Forelimb muscle (tissue), 1 donor: ENCODE measurements at places on chromosomes 12 and 14. TPM values are rescaled to one million over a fixed set of nuclear protein-coding genes. Genes with fewer than 3 reads are reported as not detected.
A peak's percentile ranks its signal among the peaks of the same experiment; 100 is the strongest.

- DNase-seq = no peak
These were observed 76.1 kb downstream of the EPS8 start for GRCh38 chr12:15712823-15713660.

- DNase-seq = no peak
These were observed 1.8 kb downstream of the GLI1 start for GRCh38 chr12:57461276-57461916.

DNA sequence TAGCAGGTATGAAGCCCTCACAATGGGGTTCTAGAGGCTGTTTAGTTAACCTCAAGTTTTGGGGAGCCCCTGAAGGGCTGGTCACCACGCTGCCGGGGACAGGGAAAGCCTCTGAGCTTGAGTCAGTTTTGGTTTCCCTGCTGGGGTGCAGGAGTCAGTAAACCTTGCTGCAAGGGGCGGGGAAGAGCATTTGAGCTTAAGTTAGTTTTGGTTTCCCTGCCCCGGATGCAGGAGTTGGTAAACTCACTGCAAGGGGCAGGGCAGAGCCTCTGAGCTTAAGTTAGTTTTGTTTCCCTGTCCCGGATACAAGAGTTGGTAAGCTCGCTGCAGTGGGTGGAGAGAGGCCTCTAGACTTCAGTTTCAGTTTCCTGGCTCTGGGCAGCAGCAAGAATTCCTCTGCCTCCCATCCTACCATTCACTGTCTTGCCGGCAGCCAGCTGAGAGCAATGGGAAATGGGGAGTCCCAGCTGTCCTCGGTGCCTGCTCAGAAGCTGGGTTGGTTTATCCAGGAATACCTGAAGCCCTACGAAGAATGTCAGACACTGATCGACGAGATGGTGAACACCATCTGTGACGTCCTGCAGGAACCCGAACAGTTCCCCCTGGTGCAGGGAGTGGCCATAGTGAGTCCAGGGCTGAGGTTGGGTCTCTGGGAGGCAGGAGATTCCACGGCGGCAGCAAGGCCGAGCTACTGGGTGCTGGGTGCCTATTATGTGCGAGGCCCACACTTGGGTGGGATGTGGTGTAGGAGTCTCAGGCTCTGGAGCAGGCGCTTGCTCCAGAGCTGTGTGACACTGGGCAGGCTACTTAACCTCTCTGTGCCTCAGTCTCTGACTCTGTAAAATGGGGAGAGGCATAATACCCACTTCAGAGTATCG, at the start of gene OAS2:
TSS of gene OAS2 (plus strand) at position 357 of the 878 bp plus-strand sequence. CDS start at position 447, 90 bp downstream.
- DNase-seq = peak; percentile 9

GRCh38 chr12:100293017-100293416, 26.0 kb downstream of the SCYL2 start:
- no peak for DNase-seq

- DNase-seq = no peak
These were observed 33.4 kb upstream of the CIPC start for GRCh38 chr14:77064521-77065178.

DNA sequence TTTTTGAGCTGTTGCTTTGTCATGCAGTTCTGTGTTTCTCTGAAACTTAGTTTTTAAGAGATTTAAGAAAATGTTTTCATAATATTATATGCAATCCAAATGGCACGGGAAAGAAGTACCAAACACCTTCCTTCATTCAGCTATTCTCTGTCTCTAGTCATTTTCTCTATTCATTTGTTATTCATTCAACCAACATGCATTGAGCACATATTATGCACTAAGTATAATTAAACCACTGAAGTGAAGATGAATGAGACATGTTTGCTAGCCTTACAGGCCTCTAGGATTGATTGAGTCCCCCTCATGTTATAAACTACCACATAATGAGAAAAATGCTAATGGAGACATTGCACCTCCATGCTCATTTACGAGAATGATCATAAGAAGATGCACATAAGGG, 45.7 kb upstream of the CCDC91 start:
- DNase-seq = no peak

DNA sequence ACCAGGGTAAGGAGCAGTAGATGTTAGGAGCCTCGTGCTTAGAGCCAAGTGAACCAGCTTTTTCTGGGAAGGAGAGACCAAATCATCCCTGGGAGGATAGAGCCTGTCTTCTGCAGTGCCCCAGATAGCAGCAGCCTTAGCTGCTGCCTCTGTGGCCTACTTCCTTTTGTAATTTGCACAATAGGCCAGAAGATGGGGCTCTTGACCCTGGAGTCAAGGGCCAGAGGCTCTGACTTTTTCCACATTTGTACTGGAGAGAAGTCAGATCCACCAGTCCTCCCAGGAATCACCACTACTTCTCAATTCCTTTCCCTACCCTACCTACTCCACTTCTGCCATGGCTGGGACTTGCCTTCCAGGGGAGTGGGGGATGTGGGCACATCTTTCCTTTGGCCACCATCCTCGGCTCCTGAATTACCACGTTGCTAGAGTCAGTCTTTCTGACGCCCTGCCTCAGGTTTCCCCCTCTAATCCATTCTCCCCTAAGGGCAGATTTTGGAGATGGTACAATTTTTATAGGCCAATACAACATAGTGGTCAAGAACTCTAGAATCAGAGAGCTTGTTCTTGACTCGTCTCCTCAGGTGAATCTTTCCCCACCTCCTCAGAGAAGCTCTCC, 3.3 kb upstream of the SLC4A8 start:
- DNase-seq = peak; percentile 49

DNA sequence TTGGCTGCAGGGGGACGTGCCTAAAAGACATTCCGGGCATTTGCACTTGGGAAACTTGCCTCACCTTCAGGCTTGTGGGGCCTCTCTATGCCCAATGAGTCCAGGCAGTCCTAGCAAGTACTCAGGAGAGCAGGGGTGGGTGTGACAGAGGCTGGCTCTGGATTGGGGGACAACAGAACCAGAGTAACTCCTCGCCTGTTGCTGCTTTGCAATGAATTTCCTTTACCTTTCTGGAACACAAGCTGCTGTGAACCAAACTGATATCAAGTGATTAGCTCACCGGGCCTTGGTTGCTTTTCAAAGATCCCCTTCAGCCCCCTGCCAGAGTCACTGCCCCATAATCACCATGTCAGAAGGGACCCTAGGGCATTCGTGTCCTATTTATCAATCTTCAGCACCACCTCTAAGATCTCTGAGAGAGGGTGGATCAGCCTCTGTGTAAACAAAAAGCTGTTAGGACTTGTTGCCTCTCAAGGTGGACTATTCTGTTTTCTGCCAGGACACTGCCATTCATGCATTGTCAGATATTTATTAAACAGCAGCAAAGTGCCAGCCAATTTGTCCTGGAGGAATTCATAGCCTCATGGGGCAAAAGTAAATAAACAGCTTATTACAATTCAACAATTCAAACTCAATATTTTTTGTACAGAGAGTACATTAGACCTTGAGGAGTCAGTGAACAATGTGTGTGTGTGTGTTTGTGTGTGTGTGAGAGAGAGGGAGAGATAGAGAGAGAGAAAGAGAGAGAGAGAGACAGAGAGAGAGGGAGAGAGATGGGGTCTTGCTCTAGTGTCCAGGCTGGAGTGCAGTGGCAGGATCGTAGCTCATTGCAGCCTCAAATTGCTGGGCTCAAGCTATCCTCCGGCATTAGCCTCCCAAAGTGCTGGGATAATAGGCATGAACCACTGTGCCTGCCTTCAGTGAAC, 11.3 kb downstream of the NFATC4 start:
- DNase-seq = no peak

DNA sequence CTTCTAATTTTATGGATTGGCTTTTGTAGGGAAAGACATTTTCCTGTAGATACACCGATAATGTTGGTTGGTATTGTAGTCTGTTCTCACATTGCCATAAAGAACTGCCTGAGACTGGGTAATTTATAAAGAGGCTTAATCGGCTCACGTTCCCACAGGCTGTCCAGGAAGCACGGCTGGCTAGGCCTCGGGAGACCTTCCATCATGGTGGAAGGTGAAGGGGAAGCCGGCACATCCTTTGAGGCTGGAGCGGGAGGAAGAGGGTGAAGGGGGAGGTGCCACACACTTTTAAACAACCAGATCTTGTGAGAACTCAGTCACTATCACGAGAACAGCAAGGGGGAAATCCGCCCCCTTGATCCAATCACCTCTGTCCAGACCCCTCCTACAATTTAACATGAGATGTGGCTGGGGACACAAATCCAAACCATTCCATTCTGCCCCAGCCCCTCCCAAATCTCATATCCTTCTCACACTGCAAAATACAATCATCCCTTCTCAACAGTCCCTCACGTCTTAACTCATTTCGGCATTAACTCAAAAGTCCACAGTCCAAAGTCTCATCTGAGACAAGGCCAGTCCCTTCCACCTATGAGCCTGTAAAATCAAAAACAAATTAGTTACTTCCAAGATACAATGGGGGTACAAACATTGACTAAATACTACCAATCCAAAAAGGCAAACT, 66.7 kb upstream of the EIF5 start:
- DNase-seq = no peak

DNA sequence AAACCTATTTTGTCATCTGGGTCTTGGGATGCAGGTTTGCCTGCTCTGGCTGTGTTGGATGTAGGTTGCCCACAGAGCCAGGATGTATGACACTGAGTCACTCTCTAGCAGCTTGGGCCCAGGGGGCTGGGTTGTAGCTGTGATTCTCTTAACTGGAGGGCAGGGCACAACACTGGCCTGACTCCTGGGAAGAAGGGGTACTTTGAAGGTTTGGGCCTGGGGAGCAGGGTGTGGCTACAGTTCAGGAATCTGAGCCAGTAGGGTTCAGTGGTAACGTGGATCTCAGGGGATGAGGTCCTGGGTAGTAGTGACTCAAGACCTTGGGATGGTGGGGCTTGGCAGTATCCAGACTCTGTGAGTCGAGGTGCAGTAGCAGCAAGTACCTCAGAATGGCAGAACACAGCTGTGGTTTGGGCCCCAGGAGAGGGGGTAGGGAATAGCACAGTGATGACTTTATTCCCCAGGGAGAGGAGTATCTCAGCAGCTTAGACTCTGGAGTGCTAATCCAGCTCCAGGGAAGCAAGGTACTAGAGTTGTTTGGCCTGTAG, 25.7 kb downstream of the TBC1D15 start:
- no peak for DNase-seq

DNA sequence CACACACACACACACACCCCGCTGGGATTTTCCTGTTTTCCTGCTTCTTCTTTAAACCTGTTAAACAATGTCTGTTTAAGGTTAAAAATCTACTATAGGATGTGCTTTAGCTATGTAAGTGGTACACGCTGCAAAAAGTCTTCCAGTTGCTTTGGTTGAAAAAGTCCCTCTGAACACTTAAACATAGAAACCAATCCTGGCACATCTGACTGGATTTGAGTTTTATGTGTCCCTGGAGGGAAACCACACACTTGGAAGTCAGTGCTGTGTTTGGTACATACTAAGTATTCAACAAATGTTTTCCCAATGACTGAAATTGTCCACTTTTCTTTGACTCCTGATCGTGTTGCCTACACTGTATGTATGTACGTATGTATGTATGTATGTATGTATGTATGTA, 22.0 kb downstream of the CFL2 start:
- DNase-seq = no peak

- no peak for DNase-seq
These were observed 10.6 kb upstream of the CLEC12A start for GRCh38 chr12:9960590-9960989.

GRCh38 chr12:122148657-122149056, 25.4 kb downstream of the IL31 start:
- no peak for DNase-seq

DNA sequence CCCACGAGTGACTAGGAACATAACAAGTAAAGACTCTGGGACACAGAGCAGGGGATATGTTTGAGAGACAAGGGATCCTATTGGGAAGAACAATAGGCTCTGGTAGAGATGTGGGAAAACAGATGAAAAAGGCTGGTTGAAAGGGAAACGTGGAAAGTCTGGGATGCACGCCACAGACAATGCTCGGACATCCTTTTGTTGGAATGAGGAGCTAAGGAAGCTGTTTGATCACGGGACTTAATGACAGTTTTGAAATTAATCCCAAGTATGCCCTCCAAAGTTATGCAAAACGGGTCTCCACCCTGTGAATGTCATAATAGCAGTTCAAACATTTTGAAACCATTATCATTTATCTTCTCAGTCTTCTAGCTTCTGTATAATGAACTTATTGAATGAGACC, 31.7 kb upstream of the ANO2 start:
- DNase-seq = no peak

RFX4 gene
- 0.15 TPM for polyA plus RNA-seq

HSPB8 gene
- polyA plus RNA-seq = 269 TPM

KLHDC1 gene
- polyA plus RNA-seq = 5.1 TPM

TOMM20L gene
- 0.43 TPM for polyA plus RNA-seq

SIRT4 gene
- polyA plus RNA-seq = 4.9 TPM

TMEM132D gene
- 0.52 TPM for polyA plus RNA-seq

PPFIA2 gene
- polyA plus RNA-seq = 1.8 TPM

KRT7 gene
- 0.86 TPM for polyA plus RNA-seq

SINHCAF gene
- 30.7 TPM for polyA plus RNA-seq

CLEC9A gene
- polyA plus RNA-seq = 0.37 TPM
